ENCODE measurements at places on chromosomes 3 and 15.

DNA sequence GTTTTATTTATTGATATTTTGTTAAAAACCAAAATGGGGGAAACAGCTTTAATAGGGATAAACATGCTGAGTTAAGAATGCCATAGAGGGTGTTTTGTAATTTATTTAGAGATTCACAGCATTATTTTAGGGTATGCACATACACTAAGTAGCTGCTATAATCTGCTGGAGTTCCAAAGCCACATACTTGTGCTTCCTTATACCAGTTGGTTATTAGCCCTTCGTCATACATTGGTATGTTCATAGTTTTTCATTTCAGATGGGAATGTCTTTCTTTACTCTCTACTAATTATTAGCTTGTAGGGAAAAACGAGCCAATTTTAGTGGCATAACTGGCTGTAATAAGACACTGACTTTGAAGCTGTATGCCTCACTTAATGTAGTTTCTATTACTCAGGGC is 74.9 kb downstream of the PFN2 start:
- no peak for DNase-seq

GRCh38 chr3:11335056-11335608 is 62.9 kb downstream of the ATG7 start:
- DNase-seq: peak; percentile 51

DNA sequence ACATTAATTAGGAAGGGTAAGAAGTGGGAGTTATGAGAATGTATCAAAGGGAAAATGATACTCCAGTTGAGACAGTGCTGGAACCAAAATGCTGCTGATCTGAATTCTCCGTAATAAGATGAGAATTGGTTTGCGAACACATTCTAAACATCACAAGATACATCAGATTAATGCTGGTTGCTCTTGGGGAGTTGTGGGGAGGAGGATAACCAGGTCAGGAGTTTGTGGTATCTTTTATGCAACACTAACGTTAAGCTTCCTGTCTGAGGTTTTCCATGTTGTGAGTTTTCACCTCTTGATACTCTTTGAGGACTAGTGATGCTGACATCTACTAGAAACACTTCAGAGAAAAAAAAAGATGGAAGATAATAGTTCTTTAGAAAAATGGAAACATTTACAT is 47.2 kb downstream of the PPARG start:
- DNase-seq: peak; percentile 20

DNA sequence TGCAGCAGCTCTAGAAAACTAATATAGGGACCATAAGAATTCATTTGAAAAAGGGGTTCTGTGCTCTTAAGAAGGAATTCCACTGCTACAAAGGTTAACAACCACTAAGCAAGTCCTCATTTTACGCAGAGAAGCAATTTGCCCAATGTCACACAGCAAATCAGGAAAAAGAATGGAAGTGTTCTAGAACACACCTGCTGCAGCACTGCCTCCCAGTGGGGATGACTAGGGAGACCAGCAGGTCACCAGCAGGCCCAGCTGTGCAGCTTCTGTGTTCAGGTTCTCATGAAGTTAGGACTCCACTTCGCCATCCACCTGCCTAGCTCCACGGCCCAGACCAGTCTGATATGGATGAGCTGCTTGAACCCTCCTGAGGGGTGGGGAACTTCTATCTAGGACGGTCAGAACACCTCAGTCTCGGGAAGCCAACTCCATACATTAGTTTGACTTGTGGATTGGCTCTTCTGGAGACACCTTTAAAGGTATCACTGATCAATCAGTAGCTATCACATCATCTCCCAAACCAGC is 18.6 kb downstream of the POMGNT2 start:
- DNase-seq: no peak

- DNase-seq: no peak
Measured at GRCh38 chr3:52397676-52398399, 47.1 kb downstream of the SEMA3G start.
